ENCODE measurements at places on chromosomes 4 and X.
A peak's percentile ranks its signal among the peaks of the same experiment; 100 is the strongest.

- DNase-seq = no peak
These were observed 61.9 kb upstream of the TAB3 start for GRCh38 chrX:30951003-30951402.

- DNase-seq = no peak
These were observed 28.9 kb upstream of the APELA start for GRCh38 chr4:164847967-164848649.

DNA sequence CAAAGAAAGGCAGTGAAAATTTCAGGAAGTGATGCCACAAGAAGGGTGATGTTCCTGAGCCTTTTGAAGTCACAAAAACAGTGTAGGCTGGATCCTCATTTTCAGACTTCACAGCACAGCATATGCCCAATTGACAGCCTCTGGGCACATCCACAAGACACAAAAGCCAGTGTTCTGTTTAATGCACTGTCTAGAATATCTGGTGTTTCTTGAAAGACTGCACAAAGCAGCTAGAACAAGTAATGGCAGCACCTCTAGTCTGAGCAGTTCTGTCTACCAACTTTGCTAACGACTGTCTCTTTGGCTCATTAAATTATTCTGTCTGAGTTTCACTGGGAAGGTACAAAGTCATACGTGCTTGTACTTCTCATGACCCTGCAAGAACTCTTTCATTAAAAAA, 417.1 kb upstream of the GALNT7 start:
- no peak for DNase-seq

GRCh38 chr4:13032936-13033335, 451.2 kb downstream of the RAB28 start:
- DNase-seq = no peak

DNA sequence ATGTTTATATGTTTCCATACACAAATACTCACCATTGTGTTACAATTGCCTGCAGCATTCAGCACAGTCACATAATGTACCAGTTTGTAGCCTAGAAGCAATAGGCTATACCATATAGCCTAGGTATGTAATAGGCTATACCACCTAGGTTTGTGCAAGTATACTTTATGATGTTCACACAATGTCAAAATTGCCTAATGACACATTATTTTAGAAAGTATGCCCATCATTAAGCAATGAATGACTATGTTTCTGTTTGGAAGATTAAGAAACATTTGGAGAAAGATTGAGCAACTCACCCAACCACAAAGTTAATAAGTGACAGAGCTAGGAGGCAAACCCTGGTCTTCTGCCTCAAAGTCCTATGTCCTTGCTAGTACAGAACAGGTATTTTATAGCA, 96.8 kb upstream of the GRIA3 start:
- DNase-seq = no peak

GRCh38 chrX:29295987-29296680, 708.9 kb downstream of the IL1RAPL1 start:
- no peak for DNase-seq

- peak; percentile 0 for DNase-seq
These were observed 2.5 kb upstream of the BRWD3 start for GRCh38 chrX:80812176-80812575.

DNA sequence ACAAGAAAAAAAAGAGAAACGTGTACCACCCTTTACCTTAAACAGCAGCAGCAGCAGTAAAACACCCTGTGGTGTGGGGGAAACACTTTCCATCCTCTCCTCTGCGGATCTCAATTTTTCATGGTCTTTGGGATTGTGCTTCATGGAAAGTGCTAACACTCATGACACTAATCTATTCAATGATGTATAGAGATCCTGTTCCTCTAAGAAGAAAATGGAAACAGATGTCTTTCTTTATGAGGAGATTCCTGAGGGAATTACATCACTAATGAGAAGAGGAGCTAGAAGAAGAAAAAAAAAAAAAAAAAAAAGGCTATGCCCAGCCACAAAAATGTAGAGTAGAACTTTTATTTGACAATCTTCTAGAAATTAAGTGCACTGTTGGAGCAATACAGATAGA, 62.9 kb upstream of the NDST3 start:
- no peak for DNase-seq

GRCh38 chr4:10179957-10180602, 63.5 kb upstream of the WDR1 start:
- no peak for DNase-seq

DNA sequence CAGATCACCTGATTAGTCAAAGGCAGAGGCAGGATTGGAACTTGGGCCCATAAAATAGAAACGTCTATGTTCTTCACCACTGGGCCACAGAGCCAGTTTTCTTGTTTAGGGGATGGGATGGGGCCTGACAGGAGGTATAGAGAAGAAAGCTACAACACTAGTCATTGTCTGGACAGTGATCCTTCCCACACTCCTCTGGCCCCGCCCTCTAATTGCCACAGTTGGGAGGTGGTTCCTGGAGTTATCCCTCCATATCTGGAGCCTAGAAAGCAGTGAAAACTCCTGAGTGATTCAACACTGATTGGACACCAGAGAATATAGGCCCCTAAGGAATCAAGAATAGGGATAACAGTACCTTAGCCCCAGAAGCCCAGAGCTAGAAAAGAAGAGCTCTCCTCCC, 22.9 kb downstream of the RASL11B start:
- DNase-seq = no peak

All from NCI-H2107 (cell line).